ENCODE measurements at places on chromosomes 7 and 10.

DNA sequence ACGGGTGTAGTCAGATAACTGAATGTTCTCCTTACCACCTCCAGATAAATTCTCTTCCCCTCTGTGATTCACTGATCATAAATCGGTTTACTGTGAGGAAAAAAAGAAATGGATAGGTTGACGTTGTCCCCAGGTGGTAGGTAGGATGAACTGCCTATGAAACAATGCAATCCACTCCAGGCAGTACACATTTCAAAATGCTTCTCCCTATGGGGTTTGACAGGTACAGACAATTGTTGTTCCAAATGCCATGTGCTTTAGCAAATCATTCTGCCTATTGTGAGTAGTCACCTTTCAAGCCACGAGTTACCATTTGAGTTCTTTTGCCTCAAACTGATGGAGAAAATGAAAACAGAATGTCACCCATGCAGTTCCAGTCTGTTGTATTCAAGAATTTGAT, 21.8 kb downstream of the VIM start:
- no peak for DNase-seq

DNA sequence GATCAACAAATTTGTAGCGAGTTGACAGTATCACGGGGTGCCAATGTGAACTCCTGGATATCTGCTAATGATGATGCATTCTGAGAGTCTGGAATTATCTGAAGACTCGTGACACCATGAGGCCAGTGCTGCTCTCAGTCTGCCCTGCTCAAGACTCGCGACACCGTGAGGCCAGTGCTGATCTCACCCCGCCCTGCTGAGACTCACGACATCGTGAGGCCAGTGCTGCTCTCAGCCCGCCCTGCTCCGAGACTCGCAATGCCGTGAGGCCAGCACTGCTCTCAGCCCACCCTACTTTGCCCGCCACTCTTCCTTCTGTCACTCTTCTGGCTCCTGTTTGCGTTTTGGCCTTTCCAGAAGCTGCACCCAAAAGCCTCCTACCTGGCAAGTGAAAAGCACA, 411.8 kb downstream of the PTPRN2 start:
- DNase-seq = no peak

GRCh38 chr10:32949221-32949678, 8.8 kb downstream of the ITGB1 start:
- no peak for DNase-seq

- no peak for DNase-seq
Observed at GRCh38 chr10:33974976-33975478, 640.6 kb upstream of the NRP1 start.

DNA sequence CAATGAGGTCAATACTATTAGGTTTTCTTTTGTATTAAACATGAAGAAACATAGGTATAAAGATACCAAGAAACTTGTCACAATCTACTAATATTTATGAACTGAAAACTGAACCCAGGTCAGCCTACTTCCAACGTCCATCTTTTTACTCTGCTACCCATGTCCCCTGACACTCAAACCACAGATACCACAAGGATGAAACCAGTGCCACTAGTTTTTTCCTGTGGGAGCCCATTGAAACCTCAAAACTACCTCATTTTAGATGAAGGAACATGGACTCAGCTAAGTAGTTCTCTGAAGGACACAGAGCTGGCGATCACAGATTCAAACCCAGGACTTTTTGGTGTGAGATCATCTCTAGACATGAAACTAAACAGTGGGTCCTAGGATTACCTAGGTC, 6.8 kb downstream of the TET1 start:
- no peak for DNase-seq

DNA sequence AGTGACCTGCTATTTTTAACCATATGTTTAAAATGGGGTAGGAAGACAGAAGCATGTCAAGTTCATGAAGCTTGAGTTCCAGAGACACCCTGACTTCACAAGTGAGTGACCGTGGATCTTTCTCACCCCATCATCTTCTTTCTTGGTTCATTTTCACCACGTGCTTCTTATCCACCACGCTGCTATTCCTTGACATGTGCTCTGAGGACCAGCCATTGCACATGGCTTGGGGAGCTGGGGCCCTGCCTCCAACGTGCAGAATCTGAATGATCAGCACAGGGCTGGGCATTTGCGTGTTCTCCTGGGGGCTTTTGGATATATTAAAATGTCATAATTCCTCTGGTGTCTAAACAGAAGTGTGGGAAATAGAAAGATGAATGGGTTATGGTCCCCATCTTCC, 25.0 kb upstream of the GTPBP4 start:
- DNase-seq = no peak

- no peak for DNase-seq
Observed at GRCh38 chr7:70474639-70475234, 657.2 kb upstream of the GALNT17 start.
